Parietal lobe (tissue), 2 donors: ENCODE measurements at places on chromosomes 2 and 18. TPM values are rescaled to one million over a fixed set of nuclear protein-coding genes. Genes with fewer than 3 reads are reported as not detected.

POMC gene
- 2.8 TPM for total RNA-seq

MOGAT1 gene
- total RNA-seq: not detected

DCDC2C gene
- 1.6 TPM for total RNA-seq

ACTR3 gene
- 126 TPM for total RNA-seq

COL3A1 gene
- 19.1 TPM for total RNA-seq
